ENCODE measurements at places on chromosomes 16 and 17. TPM values are rescaled to one million over a fixed set of nuclear protein-coding genes. Genes with fewer than 3 reads are reported as not detected.

GRCh38 chr17:55576237-55576995 is 65.2 kb upstream of the SMIM36 start:
- no peak for DNase-seq

DNA sequence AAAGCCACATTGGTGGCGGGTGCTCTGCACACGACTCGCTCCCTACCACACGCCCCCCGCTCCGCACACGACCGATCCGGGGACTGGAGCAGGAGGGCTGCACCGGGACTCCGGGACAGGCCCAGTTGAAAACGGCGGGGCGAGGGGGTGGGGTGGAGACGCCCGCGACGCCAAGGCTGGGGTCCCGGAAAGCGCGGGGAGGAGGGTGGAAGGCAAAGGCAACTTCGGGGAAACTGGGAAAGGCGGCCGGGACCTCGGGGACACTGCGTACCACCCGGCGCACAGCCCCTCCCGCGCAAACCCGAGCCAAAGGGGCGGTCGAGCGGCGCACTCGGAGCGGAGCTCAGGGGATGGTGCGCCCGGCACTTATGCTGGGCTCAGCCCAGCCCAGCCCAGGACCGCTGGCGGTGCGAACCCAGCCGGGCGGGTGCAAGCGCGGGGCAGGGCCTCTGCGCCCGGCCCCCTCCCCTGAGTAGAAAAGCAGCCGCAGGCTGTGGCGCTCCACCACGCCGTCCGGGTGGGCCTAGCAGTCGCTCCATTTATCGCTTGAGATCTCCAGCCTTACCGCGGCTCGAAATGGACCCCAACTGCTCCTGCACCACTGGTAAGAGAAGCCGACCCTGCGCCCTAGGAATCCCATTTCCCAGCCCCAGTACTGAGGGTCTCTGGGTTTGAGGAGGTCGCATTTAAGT is at the start of gene MT1M:
Gene MT1M, plus strand, starts transcription at position 504 of the 692 bp plus-strand sequence. Its CDS starts 73 bp downstream, at position 577.
- DNase-seq: no peak

The RMI2 gene
- 57.7 TPM for total RNA-seq

The FBXW10 gene
- not detected for total RNA-seq

The C16orf87 gene
- total RNA-seq: 14.7 TPM

Measured in activated CD8-positive, alpha-beta T cell treated with anti-CD3 and anti-CD28 coated beads for 36 hours (primary cell).